ENCODE measurements at places on chromosomes 4 and X.

- DNase-seq = no peak
Observed at GRCh38 chr4:158914218-158914617, 145.4 kb downstream of the FNIP2 start.

- no peak for DNase-seq
Observed at GRCh38 chr4:165288226-165288625, 39.2 kb upstream of the MSMO1 start.

DNA sequence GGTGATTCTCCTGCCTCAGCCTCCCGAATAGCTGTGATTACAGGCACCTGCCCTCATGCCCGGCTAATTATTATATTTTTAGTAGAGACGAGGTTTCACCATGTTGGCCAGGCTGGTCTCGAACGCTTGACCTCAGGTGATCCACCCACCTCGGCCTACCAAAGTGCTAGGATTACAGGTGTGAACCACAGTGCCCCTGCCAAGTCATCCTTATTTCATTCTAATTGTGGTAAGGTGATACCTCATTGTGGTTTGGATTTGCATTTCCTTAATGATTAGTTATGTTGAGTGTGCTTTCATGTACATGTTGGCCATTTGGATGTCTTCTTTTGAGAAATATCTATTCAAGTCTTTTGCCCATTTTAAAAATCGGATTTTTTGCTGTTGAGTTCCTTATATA, 93.0 kb downstream of the USP9X start:
- no peak for DNase-seq

DNA sequence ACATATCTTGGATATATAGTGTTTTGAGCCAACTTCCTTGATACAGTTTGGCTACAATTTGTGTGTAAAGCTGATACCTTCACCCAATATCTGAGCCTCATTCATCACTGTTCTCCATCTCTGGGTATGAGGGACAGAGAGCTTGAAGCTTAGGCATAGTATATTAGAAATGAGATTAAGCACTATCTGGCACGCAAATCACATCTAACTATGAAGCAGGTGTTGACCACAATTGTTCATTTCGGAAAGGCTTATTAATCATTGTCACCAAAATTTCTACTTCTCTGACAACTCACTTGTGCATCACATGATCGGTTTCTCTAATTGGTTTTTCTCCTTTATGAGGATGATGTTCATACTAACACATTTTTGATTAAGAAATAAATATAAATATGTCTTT, 2.1 kb upstream of the POF1B start:
- no peak for DNase-seq

- DNase-seq = no peak
Observed at GRCh38 chr4:91220315-91220714, 1083.5 kb upstream of the GRID2 start.

DNA sequence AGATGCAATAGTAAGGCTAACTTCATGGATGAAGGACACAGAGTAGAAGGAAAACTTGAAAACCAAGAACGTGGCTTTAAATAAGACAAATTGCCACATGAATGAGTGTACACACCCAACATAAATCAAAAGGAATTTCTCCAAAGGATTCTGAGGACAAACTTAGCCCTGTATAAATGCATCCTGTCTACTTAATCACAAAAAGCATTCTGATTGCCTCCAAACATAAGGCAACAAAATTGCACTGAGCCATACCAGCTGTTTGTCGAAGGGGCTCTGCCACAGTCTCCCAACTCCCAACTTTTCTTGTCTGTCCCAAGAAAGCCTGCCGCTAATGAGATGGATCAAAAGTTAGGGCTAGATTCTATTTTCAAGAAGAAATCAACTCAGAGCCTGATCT, 194.3 kb downstream of the SOWAHB start:
- DNase-seq = no peak

DNA sequence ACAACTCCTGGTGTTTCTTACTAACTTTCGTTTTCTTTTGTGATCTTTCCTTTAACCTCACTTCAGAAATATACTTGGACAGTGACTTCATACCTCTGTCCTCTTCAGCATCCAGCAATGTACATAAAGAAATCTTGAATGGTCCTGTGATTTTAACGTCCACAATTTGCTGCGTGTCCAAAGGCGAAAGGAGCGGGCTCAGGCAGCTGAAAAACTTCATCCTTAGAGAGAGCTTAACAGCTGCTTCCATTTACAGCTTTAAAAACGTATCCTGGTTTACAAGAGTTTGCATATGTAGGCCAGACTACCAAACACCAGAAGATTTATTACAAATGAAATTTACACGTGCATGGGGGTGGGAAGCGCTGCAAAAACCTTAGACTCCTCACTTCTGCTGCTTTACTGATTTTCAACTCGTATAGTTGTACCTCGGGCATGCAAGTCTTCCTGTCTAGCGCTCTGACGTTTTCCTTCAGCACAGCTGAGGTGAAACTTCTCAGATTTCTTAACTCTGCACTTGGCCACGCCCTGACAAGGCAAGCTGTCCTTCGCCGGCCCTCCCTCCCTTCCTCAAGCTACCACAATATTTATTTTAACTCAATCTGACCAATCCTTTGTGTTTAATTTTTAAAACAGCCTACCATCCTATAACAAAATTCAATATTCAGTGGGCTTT, 406.4 kb downstream of the FAM47A start:
- no peak for DNase-seq

DNA sequence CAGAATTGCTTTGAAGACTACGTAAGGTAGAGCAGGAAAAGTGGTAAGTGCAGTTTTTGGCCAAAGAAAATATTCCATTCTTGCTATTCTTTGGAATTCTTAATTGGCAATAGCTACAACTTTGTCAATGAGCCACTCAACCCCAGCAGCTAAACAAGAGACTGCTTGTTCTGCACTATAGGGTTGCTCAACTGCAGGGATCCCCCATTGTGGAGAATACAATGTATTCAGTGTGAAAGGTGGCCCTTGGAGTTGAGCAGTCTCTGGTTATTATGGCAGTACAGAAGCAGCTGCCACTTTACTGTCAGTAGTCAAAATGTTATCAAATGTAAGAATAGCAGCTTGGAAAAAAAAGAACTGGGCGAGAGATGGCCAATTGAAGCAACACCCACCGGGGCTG, 808.7 kb downstream of the CENPC start:
- DNase-seq = peak; percentile 14

- DNase-seq = no peak
Observed at GRCh38 chrX:132395026-132395425, 93.8 kb downstream of the MBNL3 start.

GRCh38 chrX:71532078-71532752, 689 bp upstream of the OGT start:
- DNase-seq = no peak

GRCh38 chr4:46994007-46994405, 625 bp upstream of the GABRA4 start:
- DNase-seq = peak; percentile 4

- DNase-seq = no peak
Observed at GRCh38 chr4:74738464-74739143, 55.7 kb downstream of the BTC start.

DNA sequence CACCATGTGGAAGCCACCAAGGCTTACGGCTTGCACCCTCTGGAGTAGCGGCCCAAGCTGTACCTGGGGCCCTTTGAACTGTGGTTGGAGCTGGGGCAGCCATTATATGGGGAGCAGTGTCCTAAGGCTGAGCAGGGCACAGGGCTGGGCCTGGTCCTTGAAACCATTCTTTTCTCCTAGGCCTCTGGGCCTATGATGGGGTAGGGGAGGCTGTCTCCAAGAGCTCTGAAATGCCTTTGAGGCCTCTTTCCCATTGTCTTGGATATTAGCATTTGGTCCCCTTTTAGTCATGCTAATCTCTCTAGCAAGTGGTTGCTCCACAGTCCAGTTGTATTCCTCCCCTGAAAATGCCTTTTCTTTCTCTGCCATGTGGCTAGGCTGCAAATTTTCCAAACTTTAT, 96.4 kb upstream of the ARX start:
- no peak for DNase-seq

DNA sequence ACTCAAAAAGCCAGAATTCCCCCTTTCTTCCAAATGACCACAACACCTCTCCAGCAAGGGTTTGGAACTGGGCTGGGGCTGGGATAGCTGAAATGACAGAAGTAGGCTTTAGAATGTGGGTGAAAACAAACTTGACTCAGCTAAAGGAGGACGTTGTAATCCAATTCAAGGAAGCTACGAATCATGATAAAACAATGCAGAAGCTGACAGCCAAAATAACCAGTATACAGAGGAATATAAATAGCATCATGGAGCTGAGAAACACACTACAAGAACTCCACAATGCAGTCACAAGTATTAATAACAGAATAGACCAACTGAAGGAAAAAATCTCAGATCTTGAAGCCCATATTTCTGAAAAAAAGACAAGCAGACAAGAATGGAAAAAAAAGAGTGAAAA, 95.8 kb upstream of the TET2 start:
- DNase-seq = no peak

DNA sequence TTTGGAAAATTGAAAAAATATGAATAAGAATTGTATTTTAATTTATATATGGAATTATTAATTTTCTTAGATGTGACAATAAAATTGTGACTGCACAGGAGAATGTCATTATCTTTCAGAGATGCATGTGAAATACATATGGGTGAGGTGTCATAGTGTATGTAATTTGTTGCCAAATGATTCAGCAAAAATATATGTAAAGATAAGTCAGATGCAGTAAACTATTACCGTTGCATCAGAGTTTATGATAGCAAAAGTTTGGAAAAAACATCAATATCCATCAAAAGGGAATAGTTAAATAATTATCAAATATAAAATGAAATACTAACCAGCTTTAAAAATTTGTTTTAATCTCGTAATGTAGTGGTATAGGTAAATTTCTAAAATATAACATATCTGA, 10.4 kb upstream of the SLC7A11 start:
- DNase-seq = no peak

- DNase-seq = no peak
Observed at GRCh38 chr4:48665555-48666186, 114.4 kb downstream of the FRYL start.

DNA sequence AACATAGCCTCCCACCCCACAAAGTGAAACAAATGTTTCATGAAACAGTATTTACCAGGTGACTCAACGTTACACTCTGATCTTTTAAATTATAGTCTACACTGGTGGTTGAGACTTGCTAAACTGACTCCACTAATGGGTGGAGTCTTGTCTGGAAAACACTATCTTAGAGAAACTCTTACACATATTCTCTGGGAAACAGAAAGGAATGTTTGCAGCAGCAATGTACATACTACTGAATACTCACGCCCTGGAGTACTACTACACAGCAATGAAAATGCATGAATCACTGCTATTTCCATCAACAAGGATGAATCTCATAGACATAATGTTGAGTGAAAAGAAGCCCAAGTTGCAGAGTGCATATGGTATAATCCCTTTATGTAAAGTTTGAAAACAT, 208.5 kb upstream of the IGFBP7 start:
- DNase-seq = no peak

DNA sequence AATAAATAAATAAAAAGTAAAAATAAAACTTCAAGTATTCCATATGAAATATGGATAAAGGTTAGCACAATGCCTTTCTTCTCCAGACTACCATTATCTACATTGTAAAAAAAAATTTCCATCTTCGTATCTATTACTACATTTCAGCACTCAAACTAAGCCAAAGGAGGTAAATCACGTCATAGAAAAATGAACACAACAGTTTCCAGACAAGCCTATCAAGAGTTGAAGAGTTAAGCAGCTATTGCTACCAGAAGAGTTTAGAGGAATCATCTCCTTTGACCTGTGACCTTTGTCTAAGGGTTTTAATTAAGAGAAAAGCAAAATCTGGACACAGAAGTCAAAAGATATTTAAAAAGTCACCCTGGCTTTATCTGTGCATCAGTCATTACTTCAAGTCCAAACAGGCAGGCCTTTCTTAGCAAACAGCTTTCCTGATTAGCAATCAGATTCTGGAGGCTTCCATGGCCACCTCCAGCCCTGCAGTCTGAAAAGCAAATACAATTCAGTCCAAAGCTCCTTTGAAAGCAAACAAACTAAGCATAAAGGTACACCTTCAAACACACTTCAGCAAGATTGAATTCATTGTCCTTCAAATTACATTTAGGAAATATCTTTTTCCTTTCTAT, 82.2 kb downstream of the APBB2 start:
- no peak for DNase-seq

- DNase-seq = no peak
Observed at GRCh38 chrX:8639949-8640475, 91.9 kb downstream of the ANOS1 start.

- no peak for DNase-seq
Observed at GRCh38 chrX:6002056-6002455, 226.6 kb downstream of the NLGN4X start.

- no peak for DNase-seq
Observed at GRCh38 chr4:185799442-185799841, 12.6 kb downstream of the SORBS2 start.

- DNase-seq = no peak
Observed at GRCh38 chr4:176376032-176376614, 56.4 kb downstream of the SPCS3 start.

DNA sequence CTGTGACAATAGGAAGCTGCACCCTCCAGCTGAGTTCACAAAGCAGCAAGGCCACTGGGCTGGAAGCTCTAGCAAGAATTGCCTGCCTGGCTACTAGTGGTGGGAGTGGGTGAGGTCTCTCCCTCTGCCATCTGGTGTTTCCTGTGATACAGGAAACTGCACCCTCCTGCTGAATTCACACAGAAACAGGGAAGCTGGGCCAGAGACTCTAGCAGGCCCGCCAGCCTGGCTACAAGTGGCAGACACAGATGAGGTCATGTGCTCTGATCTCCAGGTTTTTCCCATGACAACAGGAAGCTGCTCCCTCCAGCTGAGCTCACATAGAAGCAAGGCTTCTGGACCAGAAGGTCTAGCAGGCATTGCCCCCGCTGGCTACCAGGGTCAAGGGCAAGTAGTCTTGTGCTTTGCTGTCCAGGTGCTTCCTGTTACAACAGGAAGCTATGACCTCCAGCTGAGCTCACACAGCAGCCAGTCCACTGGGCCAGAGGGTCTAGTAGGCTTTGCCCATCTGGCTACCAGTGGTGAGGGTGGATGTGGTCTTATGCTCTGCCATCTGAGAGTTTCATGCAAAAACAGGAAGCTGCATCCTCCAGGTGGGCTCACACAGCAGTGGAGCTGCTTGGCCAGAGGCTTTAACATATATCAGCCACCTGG, 41.5 kb upstream of the ZXDA start:
- DNase-seq = no peak

DNA sequence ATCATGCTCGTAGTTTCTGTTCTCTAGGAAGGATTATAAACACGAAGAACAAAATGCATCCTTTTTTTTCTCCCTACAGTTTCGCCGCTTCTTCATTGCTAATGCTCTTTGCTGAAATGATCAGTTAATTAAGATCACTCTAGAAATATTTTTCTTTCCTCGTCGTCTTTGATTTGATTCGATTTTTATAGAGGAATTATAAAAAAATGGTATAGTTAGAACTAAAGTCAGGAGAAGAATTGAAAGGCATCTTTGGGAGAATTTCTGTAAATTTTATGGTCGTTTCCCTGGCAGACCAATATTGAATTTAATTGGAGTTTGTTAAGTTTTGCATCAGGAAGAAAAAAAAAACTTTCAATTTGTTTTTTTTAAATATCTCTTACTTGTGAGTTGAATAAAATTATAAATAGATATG, 1.1 kb upstream of the NKX3-2 start:
- DNase-seq = no peak

GRCh38 chr4:70681704-70682103, 6.6 kb upstream of the UTP3 start:
- no peak for DNase-seq

Measured in caudate nucleus (tissue), 63 donors.